Stimulated activated CD8-positive, alpha-beta memory T cell treated with anti-CD3 and anti-CD28 coated beads, Interleukin-4, amount 100 ng/mL, for 1 hour (primary cell): ENCODE measurements at places on chromosomes 16 and 17.

DNA sequence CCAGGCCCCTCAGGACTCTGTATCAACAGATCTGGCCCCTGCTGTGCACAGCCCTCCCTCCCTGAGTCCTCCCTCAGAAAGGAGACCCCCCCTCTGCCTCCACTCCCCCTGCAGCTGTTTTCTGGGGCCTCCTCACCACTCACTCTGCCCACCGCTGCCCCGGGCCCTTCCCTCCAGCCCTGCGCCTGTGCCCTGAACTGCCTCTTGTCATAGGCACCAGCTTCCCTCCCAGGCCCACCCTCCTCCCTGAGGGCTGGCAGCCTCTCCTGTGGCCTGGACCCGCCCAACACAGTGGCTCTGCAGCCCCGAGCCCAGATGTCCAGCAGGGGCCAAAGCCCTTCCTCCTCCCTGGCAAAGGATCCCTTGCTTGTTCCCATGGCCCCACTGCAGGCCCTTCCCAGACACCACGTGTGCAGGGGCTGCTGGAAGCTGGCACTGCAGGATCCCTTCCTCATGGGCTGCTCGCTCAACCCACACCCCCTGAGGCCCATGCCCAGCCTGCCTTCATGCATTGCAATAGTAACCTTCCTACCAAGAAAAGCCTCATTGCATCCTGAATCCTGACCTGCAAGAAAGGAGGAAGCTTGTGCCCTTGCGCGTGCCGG is 25.8 kb downstream of the GNPTG start:
- DNase-seq = no peak

DNA sequence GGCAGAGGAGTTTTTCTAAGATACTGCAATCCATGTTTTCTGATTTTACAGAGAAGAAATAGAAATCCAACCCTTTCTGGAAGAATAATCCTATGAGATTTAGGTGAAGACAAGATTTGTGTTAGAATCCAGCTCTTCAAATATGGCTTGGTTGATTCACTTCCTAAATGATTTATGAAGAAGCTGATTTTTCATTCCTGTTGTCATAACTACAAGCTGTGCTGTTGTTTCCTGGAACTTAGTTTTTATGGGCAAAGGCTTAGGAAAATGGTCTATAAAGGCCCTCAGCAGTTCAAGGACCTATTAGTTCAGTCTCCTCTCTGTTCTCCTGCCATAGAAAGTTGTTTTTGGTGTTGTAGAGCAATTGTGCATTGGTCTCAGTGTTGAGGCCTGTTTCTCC is 174.2 kb upstream of the FAM20A start:
- no peak for DNase-seq

DNA sequence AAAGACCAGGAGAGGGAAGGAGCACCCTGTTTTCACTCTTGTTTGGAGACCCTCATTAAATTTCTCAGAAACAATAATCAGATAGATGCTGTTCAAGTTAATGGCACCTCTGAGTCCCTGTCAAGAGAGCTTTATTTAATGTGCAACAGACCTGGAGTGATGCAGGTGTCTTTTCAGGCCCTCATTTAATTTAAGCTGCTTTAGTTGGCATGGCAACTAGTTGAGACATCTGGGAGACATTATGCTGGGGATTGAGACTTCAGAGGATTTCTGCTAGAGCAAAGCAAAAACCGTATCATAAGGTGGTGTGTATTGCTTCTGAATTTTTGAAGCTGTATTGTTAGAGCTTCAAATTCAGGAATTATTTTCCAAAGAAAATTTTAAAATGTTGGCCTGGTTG is 108.5 kb downstream of the NLK start:
- no peak for DNase-seq

DNA sequence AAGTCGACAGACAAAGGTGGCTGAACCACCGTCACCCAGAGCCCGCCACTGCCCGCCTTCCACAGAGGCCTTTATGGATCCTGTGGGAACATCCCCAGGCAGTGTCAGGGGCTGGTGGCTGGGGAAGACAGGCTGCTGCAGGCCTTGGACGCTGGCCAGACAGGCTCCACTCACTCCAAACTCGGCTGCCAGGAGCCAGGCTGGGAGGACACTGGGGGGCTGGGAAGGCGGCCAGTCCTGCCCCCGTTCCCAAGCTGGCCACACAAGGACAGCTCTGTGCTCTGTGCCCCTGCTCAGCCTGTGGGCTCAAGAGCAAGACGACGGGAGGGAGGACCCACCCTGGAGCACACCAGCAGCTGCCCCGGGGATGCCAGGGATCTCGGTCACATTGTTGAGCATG is 7.6 kb upstream of the LCAT start:
- no peak for DNase-seq

DNA sequence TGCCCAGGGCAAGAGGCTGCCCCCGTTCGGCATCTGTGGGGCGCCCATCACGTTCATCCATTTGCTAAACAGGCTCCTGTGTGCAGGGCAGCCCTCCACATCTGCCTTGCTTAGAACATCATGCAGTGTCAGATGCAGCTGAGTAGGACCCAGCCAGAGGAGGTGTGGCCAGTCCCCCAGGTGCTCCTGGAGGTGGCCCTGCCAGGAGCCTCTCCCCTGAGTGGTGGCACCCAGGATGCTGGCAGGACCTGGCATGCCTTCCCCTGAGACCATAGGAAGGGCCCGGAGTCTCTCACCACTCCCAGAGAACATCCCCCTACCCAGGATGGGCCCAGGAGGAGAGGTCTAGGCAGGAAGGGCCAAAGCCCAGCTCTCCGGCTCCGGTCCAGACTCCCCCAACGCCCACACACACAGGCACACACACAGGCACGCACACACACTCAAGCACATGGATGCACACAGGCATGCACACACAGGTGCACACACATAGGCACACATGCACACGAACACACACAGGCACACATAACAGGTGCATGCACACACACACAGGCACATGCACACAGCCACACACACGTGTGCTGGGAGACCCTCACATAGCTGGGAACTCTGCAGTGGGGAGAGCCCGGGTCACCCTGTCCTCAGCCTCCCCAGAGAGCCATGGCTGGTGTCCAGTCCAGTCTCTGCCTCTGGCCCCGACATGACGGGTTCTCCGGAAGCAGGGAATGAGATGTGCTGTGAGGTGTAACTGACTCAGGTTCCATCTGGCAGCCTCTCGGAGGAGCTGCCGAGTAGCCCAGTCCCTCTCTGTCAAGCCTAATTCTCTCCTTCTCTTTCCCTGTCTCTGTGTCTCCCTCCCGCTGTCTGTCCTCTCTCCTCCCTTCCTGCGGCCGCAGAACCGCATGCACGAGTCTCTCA is 74.6 kb downstream of the AMFR start:
- DNase-seq = no peak

DNA sequence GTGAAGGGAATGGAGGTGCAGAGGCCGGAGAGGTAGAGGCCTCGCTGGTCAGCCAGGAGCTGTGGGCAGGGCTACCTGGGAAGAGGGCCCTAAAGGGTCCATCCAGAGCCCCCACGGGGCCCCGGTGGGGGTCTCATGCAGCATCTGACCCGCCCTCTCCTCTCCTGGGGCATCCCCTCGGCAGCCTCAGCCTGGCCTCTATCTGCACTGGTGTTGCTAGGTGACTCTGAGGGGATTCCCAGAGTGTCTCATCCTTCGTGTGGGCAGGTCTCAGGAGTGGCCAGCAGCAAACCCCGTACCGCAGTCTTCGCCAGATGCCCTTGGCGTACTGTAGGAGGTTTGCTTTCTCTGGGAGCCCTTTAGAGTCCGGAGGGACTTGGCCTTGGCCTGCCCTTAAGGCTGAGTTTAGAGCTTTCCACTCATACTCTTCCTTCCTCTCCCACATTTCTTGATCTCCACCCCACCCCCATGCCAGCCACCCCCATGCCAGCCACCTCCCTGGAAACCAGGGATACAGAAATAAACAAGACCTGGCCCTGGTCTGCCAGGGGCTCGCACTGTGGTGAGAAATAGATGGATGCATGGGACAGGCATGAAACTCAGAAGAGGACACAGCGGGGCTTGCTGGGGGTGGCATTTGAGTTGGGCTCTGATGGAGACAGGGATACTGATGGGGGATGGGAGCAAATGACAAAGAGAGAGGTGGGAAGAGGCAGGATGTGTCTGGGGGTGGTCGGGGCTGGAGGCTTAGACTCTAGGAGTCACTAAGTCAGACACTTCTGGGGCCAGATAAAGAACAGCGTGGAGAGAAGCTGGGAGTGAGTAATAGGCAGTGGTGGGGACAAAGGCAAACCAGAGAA is 9.9 kb downstream of the SLC5A10 start:
- DNase-seq = no peak

GRCh38 chr17:80822700-80823410 is 168.8 kb upstream of the CHMP6 start:
- DNase-seq = no peak

GRCh38 chr17:1482680-1483079 is 9.8 kb downstream of the MYO1C start:
- DNase-seq = no peak

- DNase-seq = no peak
Measured at GRCh38 chr17:68863091-68863652, 92.0 kb downstream of the ABCA8 start.

DNA sequence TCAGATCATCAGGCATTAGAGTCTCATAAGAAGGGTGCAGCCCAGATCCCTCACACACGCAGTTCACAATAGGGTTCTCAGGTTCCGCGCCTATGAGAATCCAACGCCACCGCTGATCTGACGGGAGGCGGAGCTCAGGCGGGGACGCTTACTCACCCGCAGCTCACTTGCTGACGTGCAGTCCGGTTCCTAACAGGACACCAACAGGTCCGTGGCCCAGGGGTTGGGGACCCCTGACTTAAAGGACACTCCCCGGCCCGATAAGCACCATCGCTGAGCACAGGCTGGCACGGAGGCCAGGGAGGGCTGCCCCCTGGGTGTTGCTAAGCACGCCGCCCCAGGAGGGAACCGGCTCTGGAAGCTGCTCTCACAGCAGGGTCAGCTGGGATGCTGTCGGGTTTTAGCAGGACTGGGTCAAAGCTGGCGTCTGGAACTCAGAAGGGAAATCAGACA is 30.1 kb upstream of the BAHCC1 start:
- no peak for DNase-seq

DNA sequence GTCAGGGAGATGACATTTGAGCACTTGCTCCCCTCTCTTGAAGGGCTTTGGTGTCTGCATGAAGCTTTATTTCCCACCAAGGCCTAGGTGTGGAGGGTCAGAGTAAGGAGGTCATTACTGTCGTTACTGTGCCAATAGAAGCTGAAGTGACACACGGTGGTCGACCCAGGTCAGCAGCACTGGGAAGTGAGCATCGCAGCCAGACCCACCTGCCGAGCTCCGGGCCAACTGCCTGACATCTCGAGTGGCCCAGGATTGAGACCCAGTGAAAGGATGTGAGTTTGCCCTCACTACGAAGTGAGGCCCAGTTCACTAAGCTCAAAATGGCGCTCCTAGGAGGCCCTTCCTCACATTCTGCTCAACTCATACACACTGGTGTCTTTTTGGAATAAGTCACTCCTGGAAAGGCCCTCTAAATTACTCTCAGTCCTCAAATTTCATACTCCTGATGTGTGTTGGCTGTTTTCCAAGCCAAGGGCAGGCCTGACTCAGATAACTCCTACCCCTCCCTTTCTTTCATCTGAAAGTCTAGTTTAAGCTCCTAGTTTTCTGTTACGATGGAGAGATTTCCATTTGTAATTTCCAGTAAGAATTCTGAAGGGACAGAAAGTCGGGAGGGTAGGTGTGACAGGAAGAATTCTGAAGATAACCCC is 200.4 kb downstream of the LGALS9B start:
- DNase-seq = no peak

- DNase-seq = no peak
Measured at GRCh38 chr17:76492123-76492988, 8.9 kb downstream of the RHBDF2 start.

DNA sequence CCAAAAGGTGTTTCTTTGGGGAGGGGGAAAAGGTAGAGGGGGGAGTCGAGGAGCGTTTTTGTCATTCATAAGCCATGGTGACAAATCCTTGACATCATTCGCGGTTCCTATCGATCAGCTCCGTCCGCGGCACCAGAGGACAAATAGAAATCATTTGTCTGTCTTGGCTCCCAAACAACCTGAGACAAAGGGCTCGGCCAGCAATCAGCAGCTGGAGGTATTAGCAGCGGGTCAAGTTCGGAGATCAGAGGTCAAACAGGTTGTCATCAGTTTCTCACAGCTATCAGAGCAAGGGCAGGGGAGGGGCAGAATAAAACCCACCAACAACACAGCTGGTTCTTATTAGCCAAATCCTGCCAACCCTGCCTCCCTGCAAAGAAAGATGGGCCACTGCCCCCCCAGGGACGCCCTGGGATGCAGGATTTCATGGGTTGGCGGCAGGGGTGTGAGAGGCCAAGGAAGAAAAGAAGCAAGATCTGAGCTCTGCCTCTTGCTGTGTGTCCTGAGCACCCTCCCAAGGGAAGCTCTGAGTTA is 145.3 kb upstream of the LHX1 start:
- DNase-seq = no peak

DNA sequence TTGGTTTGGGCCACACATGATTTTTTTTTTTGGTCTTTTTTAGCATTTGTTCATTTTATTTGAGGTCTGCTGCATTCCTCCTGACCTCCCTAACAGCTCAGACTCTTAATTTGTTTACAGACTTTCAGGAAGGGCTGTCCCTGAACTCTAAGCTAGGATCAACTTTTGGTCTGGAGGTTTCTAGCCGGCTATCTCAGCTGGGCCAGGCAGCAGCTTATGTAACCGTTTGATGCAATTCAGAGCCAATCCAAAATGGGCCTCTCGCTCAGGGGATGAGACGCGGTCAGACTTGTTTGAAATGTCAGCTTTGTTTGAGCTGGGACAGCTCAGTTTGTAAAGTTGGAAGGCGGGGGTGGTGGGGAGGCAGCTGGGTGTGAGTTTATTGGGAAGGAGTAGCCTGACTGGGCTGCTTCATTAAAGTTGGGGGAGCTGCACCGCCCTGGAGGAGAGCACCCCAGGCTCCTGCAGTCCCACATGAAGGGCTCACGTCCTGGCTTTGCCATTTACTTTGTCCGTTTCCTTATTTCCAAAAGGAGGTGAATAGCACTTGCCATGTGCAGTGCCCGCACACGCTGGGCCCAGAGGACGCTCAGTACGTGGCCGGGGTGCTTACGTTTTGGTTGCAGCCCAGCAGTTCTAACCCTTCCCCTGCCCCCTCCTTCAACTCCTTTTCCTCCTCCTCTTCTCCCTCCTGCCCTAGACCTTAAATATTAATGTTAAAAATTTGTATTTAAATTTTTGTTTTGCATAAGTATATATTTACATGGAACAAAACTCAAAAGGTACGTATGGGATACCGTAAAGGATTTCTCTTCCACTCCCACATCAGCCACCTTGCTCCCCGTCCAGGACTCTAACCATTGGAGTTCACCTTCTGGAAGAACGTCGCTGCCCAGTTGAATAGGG is 121.2 kb downstream of the SNX29 start:
- DNase-seq = no peak
